ENCODE measurements at places on chromosomes 5 and 9.
A peak's percentile ranks its signal among the peaks of the same experiment; 100 is the strongest.

- no peak for DNase-seq
Observed at GRCh38 chr5:138448070-138448469, 9.2 kb downstream of the REEP2 start.

DNA sequence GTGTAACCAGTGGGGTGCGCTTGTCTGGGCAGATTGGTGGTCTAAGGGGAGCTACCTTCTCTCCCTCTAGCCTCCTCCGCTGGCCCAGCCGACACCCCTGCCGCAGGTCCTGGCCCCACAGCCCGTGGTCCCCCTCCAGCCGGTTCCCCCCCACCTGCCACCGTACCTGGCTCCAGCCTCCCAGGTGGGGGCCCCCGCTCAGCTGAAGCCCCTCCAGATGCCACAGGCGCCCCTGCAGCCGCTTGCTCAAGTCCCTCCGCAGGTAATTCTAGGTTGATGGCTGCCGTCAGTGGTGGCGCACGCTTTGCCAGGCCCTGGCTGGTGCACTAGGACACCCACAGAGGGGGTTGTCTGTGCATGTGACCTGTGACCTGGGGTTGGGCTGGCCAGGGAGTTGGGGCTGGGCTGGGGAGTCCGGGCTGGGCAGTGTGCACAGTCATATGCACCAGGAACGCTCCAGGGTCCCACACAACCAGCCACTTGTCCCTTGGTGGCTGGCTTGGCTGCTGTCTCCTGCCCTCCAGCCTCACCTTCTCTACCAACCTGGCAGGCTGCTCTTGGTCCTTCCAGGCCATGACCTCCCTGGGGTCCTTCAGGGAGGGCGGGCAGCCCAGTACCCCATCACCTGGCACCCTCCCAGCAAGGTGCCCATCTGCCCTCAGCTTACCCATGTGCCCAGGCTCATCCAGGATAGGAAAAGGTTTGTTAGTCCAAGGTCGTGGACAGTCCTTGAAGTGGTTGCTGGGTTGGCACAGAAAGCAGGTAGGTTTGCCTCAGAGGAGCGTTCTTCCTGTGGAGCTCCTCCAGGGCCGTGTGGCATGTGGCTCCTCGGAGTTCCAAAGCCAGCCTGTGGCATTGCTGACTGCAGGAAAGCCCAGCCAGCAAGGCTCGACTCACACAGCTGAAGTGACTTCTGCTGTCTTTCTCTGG lies 73.2 kb downstream of the WNK2 start:
- no peak for DNase-seq

DNA sequence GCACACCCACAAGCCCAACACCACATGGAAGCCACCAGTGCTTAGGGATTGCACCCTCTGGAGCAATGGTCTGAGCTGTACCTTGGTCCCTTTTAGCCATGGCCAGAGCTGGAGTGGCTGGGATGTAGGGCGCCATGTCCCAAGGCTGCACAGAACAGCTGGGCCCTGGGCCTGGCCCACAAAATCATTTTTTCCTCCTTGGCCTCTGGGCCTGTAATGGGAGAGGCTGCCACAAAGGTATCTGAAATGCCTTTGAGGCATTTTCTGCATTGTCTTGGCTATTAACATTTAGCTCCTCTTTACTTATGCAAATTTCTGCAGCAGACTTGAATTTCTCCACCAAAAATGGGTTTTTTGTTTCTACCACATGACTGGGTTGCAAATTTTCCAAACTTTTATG lies 117.6 kb downstream of the SPOCK1 start:
- no peak for DNase-seq

DNA sequence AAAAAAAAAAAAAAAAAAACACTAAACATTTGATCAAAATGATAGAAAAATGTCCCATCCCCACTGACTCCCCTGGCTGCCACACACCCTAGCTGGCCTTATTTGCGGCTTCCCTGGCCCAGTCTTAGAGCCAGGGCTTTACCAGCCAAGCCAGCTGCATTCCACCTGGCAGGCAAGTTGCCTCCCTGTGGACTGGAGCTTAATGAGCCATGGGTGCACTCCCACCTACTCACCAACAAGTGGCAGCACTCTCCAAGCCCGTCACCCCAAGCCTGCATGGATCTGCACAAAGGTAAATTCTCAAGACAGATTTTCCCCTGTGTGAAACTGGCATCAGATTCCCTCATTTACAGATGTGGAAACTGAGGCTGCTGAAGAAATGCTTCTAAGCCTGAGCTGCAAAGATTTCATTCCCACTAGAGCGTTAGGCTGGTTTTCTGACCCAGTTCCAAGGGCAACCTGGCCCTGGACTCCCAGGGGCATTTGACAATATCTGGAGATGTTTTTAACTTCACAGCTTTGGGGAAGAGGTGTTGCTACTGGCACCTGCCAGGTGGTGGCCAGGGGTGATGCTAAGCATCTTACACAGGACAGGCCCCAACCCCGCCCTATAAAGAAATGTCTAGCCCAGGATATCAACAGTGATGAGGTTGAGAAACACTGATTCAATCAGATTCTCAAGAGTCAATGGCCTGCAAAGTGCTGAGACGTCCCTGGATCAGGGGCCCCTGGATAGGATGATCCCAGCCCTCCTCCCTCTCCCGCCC lies 21.9 kb upstream of the VDAC1 start:
- DNase-seq, result peak; percentile 12

Data from NCI-H748 treated with DMSO at 0.1 percent for 48 hours (cell line).